ENCODE measurements at places on chromosomes 11 and 22.

DNA sequence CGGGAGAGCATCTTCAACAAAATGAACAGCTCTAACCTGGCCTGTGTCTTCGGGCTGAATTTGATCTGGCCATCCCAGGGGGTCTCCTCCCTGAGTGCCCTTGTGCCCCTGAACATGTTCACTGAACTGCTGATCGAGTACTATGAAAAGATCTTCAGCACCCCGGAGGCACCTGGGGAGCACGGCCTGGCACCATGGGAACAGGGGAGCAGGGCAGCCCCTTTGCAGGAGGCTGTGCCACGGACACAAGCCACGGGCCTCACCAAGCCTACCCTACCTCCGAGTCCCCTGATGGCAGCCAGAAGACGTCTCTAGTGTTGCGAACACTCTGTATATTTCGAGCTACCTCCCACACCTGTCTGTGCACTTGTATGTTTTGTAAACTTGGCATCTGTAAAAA, 109.9 kb downstream of the ARHGAP8 start:
- no peak for DNase-seq

DNA sequence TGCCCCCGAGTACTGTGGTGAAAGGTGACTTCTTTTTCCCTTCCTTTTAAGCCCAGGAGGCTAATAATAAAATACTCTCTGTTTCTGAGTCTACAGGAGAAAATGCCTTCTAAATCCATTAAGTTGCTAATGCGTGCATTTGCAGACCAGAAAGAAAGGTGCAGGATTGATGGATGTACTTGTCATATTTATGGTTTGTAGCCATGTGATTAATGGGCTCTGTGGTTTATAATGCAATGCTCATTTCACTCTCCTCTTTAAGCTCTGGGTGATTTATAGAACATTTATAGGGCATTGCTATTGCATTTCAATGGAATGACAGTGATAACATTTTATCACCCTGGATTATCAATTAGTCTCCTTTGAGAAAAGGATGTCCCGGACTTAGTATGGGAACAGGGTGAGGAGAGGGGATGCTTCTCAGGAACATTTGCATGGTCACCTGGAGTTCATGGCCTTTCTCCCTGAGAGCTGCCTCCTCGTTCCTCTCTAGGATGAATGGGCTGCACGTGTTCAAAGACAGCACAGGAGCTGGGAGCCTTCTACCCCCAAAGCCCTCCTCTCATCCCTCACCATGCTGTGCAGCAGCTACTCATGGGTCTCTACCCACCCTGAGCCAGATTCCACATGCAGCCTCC, 82.8 kb upstream of the HMGXB4 start:
- DNase-seq: no peak

DNA sequence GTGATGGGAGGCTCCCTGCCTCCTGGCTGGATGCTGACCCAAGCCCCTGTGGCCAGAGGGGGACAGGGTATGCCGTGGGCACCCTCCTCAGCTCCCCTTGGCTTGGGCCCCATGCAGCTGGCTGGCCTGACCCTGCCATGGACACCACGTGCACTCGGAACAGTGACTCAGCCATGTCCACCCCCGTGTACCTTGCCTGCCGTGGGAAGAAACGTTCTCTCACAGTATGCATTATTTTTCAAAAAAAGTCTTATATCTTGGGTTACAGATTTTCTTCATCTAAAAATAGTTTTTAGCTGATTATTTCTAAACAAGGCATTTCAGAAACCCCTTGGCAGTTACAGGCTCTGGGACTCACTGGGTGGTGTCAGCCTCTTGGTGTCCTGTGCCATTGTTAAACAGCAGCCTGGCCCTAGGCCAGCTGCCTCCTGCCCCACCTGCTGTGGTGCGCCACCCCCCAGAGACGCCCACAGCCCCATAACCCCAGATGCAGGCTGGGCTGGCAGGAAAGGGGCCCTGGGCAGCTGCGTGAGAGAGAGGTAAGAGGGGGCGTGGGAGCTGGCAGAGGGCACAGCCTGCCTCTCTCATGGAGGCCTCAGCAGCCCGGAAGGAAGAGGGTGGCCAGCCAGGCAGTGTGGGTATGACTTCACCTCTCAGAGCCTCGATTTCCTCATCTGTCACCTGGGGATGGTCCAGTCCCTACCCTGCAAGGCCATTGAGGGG, 99.8 kb downstream of the MORC2 start:
- no peak for DNase-seq

- DNase-seq: no peak
These were observed 4.6 kb downstream of the ASCC2 start for GRCh38 chr22:29833392-29833965.

DNA sequence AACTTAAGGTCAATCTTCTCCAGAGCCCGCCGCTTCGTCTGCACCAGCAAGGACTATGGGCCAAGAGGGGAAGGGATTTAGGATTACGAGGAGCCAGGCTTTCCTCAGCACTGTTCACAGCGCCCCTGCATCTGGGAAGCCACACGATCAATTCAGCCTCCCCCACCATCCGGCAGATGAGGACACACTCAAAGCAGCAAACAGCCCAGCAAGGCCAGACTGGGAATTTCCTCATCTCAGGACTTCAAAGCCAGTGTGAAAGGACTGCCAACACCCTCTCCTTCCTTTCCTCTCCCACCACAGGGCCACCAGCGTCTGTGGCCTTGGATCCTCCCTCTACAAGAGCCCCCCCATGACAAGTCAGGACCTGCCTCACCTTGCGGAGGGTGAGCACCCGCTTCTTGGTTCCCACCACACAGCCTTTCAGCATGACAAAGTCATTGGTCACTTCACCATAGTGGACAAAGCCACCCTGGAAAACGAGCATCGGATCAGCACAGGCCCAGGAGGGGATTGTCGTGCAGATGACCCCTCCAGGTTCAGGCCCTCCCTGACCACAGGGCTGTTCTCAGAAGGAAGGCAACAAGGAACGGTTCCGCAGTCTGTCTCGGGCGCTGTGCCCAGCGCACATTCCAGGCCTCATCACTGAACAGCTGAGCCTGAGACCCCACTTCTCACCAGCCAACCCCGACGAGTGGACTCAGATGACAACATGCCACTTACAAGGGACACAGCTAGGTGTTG, 6.0 kb downstream of the RPL3 start:
- no peak for DNase-seq

GRCh38 chr22:17074648-17075002, 10.2 kb upstream of the IL17RA start:
- DNase-seq: no peak

DNA sequence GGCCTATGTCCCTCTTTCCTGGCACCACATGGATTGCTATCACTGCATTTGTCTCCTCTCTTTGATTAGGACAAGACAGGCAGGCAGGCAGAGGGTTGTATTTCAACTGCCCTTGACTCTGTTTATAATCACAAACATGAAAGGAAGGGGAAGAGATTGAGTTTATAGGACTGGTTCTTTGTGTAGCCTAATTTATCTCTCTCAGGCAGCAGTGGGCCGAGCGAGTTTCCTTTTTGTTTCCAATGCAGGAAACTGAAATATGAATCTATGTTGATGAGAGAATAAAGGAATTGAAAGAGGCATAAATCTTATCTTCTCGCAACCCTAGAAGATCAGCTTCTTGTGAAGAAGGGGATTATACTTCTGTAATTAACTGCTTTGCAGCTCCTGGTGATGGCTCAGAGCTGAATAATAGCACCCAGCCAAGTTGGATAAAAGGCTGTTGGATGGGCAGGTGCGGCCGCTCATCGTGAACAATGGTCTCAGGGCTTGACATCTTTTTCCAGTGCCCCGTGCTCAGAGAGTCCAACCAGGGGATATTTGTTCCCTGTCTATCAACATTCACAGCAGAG, 80.6 kb upstream of the SYT13 start:
- DNase-seq: no peak

GRCh38 chr22:43925433-43926348, 2.1 kb downstream of the PNPLA3 start:
- no peak for DNase-seq

GRCh38 chr22:25134028-25134427, 65.6 kb upstream of the CRYBB3 start:
- no peak for DNase-seq

DNA sequence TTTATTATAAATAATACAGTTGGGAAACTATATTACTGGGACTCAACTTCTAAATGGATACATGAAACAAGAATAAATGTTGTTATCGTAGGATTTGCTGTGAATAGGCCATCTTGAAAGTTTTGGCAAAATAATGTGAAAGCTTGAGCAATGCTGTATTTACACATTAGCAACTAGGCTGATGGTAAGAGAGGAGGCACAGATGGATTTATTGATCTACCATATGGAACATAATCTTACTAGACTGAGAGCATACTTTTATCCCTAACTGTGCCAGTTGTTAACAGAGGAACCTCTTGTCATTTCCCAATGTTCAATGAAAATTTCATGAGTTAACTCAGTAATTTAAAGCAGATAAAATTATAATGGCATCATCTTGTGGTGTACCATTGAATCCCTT, 22.8 kb downstream of the APIP start:
- no peak for DNase-seq

DNA sequence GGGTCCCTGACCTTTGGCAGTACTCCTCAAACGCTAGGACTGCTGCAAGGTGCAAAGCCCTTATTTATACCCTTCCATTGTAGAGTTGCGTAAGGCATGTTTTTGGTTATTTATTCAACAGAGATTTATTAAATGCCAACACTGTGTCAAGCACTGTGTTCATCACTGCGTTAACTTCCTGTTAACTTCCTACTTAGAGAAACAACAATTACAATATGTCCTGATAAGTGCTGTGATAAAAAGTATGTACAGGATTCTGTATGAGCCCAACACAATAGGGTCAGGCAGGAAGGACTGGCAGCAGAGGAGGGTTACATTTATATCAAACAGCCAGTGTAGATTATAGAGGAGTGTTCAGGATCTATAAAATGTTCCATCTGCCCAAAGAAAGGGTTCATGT, 812.8 kb upstream of the API5 start:
- no peak for DNase-seq

- peak; percentile 25 for DNase-seq
These were observed 22.3 kb downstream of the HPS4 start for GRCh38 chr22:26461188-26461810.

GRCh38 chr11:96074551-96075310, 150.8 kb upstream of the MTMR2 start:
- DNase-seq: no peak

- no peak for DNase-seq
These were observed 375.9 kb downstream of the LUZP2 start for GRCh38 chr11:24872651-24873311.

DNA sequence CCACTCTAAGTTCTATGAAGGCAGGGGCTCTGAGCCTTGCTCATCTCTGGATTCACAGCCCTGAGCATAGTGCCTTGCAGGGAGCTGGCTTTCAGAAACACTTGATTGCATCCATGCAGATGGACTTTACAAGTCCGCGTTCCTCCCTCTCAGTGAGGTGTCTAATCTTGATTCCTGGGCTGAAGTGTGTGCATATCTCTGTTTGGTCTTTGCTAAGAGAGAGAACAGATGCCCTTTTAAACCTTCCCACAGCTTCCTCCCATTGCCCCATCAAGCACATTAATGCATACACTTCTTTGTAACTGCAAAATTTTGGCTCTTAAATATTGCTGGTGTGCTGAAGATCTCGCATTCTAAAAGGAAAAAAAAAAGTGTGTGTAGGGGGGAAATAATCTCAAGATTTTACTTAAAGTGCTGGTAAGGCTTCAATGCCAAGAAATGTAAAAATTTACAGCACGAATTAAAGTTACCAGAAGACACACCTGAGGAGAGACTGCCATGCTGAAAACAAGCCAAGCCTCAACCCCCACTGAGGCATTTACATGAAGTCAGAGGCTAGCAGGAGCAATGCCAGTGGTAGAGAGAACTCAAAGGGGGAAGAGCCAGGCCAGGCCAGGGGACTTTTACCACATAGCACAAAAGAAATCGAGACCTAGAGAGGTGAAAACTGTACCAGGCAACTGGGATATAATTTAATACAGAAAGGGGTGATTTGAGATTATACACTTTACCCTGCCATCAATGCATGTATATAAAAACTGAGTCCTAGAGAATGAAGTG, 492.1 kb downstream of the SOX6 start:
- DNase-seq: no peak

DNA sequence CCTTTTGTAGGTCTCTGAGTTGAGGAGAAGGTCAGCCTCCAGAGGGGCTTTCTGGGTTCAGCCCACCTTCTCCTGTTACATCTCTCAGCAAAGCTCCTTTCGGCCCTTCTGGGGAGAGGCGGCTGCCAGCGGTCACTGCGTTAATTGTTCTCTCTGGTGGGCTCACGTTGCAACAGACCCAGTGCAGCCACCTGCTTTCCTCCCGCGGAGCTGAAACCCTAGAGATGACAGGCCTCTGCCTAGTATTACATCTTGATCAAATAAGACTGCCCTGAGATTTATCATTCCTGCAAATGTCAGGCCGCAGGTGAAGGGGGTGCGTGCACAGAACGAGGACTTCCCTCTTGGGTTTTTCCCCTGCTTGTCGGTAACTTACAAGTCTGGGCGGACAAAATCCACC, 43.2 kb upstream of the CREB3L1 start:
- no peak for DNase-seq

- peak; percentile 7 for DNase-seq
These were observed 116.0 kb upstream of the ANO1 start for GRCh38 chr11:69962152-69962551.

DNA sequence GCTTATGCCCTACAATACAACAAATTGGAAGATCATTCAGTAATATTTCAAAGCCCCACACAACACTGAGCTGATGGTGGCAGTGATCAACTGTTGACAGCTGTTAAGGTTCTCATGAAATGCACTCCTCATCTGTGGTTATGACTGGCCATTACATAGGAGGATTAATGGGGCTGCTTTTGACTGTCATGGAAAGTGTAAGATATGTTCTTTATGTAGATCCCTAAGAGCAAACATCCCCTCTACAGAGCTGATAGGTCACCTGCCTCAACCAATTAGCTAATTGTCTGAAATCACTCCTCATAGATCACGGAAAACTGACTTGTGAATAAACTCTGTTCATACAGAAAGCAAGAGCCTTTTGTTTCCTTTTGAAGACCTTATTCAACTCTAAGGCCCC, 78.1 kb downstream of the GAB2 start:
- no peak for DNase-seq

- no peak for DNase-seq
These were observed 46.6 kb downstream of the GGTLC2 start for GRCh38 chr22:22691055-22691454.

- no peak for DNase-seq
These were observed 102.0 kb downstream of the ZNF280B start for GRCh38 chr22:22406445-22407027.

DNA sequence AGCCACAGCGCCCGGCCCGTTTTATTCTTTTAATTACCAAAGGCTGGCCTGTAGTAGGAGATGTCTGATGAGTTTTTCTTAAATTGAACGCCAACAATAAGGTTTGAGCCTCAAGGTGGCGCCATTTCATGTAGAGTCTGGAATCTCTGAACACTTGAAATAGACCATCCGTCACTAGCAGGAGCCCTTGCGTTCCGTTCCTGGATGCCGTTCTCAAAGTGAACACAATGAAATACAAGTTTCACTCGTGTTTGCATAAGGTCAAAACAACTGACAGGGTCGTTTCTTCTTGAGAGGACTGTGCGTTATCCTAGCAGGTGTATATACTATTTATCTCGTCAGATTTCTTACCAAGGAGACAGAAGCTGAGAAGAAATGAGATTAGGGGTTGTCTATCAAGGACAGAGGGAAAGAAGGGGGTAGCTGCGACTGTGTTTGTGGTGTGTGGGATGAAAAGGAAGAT, 18.7 kb upstream of the SCGB1D1 start:
- peak; percentile 44 for DNase-seq

- no peak for DNase-seq
These were observed 49.7 kb downstream of the ST14 start for GRCh38 chr11:130209128-130209932.

- DNase-seq: no peak
These were observed 52.7 kb downstream of the IGF2 start for GRCh38 chr11:2086239-2087040.

GRCh38 chr11:2569731-2570210, 125.0 kb downstream of the KCNQ1 start:
- no peak for DNase-seq

GRCh38 chr11:86067009-86067850, 1.7 kb downstream of the PICALM start:
- DNase-seq: no peak

All from RCC 7860 (cell line).